ENCODE measurements at places on chromosomes 1 and 21.

DNA sequence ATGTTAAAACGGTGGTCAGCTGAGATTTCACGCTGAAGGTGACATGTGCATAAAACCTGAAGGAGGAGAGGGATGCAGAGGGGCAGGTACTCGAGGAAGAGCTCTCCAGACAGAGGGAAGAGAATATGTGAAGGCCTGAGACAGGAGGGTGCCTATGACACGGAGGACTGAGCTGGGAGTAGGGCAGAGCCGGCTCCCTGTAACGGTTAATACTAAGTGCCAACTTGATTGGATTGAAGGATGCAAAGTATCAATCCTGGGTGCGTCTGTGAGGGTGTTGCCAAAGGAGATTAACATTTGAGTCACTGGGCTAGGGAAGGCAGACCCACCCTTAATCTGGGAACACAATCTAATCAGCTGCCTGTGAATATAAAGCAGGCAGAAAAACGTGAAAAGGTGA is 136.2 kb upstream of the SYT6 start:
- DNase-seq = no peak

- no peak for DNase-seq
Measured at GRCh38 chr1:29711582-29712283, 475.4 kb downstream of the PTPRU start.

GRCh38 chr1:160581961-160582360 is 2.7 kb upstream of the CD84 start:
- DNase-seq = no peak

DNA sequence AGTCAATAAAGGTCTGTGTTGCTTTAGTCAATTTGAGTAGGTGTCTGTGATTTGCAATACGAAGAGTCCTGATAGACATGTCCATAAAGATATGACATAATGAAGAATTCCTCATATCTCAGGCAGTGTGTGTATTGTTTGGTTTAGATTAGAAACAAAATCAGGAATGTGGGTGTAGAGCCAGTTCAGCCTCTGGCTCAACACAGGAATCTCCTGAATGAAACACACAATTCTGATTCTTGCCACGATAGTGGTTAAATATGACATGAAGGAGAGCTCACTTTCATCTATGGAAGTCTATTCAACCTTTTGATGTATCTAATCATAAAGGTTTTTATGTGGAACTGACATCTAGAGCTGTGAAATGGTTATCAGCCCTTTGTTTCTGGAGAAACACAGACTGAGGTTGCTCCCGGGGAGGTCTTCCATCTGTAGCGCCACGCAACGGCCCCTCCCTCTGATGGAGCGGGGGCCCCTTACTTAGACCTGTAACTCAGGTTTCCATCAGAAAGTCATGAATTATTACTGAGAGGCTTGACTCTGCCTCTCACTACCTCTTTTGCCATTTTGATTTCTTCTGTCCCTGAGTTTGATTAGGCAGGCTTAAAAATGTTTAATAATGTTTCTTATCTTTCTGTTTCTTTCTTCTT is 19.5 kb downstream of the TSPAN2 start:
- DNase-seq = peak; percentile 66

- DNase-seq = no peak
Measured at GRCh38 chr1:241507189-241507863, 12.2 kb downstream of the FH start.

- no peak for DNase-seq
Measured at GRCh38 chr1:43764581-43764980, 57.2 kb downstream of the ST3GAL3 start.

DNA sequence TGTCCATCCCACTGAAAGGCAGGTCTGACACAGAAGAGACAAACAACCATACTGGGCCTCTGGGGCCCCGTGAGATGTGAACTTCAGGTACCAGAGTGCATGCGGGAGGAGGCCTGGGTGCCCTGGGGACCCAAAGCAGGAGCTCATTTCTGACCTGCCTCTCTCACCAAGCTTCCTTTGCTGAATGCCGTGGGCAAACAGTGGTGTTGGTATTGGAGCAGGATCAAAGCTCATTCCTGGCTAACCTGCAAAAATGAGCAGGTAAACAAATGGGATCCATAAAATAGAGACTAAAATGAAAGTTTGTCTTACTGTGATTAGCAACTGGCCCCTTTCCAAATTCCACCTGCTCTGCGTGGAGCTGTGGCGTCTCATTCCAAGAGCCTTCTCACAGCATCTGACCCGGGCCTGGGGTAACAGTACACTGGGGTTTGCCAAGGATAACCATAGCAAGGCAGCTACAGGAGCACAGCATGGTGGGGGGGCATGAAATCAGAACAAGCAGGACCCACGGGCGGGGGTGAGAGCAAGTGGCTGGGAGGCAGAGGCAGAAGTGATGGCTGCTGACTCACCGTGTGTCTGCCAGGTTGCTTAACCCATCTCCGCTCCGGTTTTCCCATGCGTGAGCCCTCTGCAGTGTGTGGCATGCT is 103.6 kb downstream of the KIF26B start:
- peak; percentile 32 for DNase-seq

DNA sequence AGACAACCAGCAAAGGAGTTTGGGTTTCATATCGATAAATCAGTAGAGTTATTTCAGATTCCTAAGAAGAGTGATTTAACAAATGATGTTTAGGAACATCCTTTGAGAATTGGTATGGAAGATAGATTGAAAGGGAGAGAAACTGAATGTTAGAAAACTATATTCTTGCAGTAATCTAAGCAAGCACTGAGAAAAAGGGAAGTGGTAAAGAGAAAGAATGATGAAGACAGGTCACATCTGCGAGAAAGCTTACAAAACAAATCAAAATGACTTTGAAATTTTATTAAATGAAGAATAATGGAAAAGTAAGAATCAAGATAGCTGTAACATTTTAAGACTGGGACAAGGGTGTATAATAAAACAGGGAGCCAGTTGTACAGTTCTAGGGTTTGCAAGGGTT is 177.0 kb downstream of the HS2ST1 start:
- DNase-seq = no peak

GRCh38 chr1:91585982-91586381 is 85.3 kb downstream of the CDC7 start:
- no peak for DNase-seq

DNA sequence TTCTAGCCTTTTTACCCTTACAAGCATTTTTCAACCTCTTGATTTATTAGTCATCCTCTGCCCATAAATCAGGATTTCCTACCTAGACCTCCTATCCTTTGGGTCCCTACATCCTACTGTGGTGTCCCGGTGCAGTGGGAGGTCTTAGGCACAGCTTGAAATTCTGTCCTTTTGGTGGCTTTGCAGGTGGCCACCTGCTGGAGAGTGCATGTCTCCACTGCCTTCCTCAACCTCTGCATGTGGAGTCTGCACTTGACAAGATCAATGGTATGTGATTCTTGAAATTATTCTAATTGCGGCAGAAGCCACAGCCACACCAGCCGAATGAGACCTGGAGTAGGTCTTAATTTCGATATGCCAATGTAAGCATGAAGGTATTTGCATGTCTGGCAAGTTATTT is 11.4 kb upstream of the KCNA3 start:
- no peak for DNase-seq

DNA sequence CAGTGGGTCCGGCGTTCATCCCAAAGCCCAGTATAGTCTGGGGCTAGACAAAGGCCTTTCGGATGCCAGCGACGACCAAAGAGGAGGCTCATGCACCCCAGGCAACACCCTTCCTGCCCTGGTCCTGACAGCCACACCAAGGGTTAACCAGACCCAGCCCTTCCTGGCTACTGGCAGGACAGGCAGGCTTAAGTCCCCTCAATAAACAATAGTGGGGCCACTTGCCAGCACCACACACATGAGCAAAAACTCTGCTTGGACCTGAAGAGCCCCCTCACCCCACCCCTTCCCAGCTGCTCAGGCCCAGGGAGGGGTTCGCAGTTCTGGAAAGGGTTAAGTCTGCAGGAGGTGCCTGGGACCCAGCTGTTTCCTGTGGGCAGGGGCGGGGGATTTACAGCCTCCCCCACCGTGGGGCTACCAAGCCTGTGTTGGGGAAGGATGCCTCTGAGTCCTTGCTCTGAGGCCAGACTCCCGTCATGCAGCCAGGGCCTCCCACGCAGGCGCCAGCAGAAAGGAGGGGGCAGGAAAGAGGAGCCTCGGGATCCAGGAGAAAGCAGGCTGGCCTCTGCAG is 18.2 kb downstream of the PHLDA3 start:
- DNase-seq = no peak

DNA sequence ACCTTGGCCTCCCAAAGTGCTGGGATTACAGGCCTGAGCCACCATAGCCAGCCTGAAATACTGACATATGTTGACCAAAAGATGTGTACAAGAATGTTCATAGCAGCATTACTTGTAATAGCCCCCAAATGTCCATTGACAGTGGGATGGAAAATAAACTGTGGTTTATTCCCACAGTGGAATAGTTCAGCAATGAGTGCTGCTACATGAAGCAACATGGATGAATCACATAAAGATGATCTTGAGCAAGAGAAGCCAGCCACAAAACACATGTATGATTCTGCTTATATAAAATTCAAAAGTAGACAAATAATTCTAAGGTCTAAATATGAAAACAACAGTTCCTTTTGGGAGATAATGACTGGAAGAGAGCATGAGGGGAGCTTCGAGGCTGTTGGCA is 9.1 kb upstream of the CREG1 start:
- DNase-seq = no peak

- DNase-seq = peak; percentile 82
Measured at GRCh38 chr21:42593007-42593814, 60.2 kb upstream of the PDE9A start.

- no peak for DNase-seq
Measured at GRCh38 chr1:37483785-37484184, 9.4 kb downstream of the ZC3H12A start.

DNA sequence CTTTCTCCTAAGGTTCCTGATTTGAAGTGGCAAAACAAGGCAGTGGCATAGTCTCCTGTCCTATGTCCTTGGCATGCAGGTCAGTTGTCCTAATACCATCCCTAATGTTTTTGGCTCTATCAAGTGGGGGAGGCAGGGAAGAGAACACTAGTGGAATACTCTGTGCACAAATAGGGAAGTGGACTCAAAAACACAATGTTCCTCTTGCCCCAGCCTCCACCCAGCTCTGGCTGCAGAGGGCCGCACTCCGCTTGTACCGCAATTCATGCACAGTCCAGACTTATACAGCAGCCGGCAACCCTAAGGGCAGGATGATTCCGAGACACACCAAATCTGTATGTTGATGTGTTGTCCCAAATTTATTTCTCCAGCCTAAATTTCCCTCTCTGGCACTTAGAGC is 14.5 kb downstream of the PLEKHO1 start:
- DNase-seq = no peak

GRCh38 chr1:56218023-56218422 is 361.3 kb downstream of the PLPP3 start:
- no peak for DNase-seq

GRCh38 chr1:65425006-65425405 is 4.5 kb downstream of the LEPR start:
- no peak for DNase-seq

DNA sequence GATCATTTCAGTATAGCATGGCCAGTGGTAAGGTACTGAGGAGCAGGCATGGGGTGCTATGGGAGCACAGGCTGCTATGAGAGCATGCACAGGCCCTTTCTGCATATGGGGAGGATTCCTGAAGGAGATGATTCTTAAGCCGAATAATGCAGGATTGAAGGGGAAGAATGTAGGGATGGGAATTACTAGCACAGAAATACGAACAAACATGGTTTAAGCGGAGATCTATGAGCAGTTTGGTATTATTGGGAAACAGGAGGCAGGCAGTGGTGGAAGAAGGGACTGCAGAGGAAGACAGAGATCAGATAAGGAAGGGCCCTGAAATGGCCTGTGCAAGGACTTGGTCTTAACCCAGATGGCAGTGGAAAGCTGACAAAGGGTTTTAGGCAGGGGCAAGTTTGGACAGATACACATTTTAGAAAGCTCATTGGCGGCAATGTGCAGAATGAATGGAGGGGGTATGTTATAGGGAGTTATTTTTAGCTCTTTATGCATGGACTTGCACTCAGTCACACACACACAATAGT is 1.7 kb downstream of the OSCP1 start:
- DNase-seq = no peak

GRCh38 chr21:14862794-14863720 is 201.7 kb downstream of the NRIP1 start:
- DNase-seq = no peak

DNA sequence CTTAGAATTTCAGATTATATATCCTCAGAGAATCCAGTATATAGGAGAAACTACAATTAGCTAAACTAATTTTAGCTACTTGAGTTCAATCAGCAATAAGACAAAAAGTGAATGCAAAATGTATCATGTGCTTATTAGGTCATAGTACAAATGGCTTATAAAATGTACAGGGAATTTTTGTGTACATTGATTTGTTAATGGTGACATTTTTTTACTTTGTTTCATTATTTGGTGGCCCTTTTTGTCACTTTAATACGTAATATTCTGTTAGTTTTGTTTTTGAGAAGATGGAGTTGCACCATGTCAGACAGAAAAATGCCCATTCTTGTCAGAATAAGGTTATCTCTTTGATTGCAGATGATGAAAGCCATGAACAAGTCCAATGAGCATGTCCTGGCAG is 33.6 kb downstream of the CC2D1B start:
- DNase-seq = no peak

GRCh38 chr1:27600498-27601175 is 3.3 kb downstream of the AHDC1 start:
- DNase-seq = peak; percentile 23

DNA sequence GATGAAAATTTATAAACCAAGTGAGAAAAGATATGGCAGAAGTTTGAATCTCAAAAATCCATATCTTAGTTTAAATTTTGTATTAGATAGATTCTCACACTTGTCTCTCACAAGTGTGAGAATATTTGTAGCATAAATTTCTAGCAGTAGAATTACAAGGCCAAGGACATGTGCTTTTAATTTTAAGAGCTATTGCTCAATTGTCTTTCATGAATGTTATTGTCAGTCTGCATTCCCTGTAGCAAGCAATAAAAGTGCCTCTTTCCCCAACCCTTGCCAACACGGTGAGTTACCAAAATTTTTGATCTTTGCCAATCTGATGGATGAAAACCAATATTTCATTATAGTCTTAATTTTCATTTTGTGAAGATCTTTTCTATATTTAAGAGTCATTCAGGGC is 64.0 kb downstream of the CTH start:
- DNase-seq = no peak

GRCh38 chr1:76492752-76493430 is 374.4 kb upstream of the ST6GALNAC5 start:
- DNase-seq = no peak

- DNase-seq = peak; percentile 82
Measured at GRCh38 chr1:56494306-56494705, 85.1 kb downstream of the PLPP3 start.

- DNase-seq = no peak
Measured at GRCh38 chr21:42112857-42113256, 41.7 kb downstream of the UMODL1 start.

DNA sequence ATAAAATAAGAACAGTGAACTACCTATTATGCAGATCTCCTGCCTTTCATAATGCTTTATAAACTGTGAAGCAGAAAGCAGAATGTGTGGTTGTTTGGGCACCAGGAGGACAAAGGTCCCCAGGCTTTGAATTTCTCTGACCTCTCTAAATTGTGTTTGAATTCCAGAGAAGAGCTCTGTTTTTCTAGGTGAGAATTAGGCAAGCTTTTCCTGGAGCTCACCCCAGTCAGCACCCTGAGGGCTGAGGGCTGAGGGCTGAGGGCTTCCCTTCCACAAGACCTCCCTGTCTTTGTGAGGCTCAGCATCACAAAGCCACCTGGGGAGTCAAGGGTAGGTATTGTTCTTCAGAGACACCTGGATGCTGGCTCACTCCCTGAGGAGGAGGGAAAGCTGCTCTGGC is 45.5 kb upstream of the LRIG2 start:
- no peak for DNase-seq

- no peak for DNase-seq
Measured at GRCh38 chr1:202639500-202639899, 70.8 kb downstream of the SYT2 start.

GRCh38 chr1:64492424-64492823 is 22.5 kb downstream of the CACHD1 start:
- no peak for DNase-seq

Measured in Caco-2 (cell line).